ENCODE measurements at places on chromosomes 12 and 14.
A peak's percentile ranks its signal among the peaks of the same experiment; 100 is the strongest.

DNA sequence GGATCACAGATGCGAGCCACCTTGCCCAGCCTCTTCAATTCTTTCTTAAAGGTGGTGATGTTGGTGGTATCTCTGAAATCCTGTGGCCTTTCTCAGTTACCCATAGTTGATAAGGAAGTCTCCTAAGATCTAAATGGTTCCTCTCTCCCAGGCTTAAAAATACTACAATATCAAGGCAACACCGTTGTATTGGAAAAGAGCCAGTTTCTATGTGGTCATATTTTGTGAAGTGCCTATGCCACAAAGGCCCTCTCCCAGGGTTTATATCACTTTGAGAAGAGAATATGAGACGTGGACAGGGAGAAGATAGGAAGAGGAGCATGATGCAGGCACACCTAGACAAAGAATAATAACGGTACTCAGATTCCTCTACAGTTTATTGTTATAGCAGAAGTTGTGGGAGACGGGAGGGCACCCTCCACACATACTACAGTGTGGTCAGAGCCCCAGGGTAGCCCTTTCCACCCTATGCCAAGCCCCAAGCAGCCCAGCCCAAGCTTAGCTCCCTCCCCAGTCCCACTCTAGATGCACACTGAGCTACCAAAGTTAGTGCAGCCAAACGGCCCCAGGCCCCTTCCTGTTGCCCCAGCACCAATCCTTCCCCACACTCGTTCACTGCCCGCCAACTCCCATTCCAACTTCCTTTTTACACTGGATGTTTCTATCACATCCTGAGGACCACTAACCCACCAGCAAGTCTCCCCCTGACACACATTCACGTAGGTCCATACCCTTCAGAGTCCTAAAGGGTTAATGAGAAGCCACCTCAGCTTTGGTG is 8.3 kb downstream of the NDRG2 start:
- DNase-seq, result no peak

GRCh38 chr12:93336291-93336741 is 41.4 kb upstream of the NUDT4 start:
- no peak for DNase-seq

GRCh38 chr14:65704850-65705249 is 292.3 kb downstream of the FUT8 start:
- DNase-seq, result no peak

DNA sequence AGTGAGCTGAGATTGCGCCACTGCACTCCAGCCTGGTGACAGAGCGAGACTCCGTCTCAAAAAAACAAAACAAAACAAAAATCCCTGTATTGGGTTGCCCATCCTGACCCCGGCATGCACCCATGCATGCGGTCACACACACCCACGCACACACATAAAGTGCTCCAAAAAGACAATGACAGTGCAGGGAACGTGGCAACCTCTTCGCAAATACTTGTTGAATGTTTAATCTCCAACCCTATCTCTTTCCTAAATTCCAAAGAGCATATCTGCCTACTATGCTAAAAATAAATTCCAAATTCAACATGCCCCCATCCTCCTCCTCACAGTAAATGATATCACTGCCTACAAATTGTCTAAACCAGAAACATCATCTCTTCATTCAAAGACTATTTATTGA is 13.5 kb downstream of the SLC7A7 start:
- no peak for DNase-seq

DNA sequence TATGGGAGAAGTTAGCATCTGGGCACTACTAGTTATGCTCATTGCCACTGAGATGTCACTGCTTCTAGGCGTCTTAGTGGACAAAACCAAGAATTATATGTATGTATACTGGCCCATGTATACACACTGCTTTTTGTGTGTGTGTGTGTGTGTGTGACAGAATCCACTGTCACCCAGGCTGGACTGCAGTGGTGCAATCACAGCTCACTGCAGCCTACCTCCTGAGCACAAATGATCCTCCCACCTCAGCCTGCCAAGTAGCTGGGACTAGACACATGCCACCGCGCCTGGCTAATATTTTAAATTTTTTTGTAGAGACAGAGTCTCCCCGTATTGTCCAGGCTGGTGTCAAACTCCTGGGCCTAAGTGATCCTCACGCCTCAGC is 25.2 kb downstream of the LIMA1 start:
- DNase-seq, result no peak

DNA sequence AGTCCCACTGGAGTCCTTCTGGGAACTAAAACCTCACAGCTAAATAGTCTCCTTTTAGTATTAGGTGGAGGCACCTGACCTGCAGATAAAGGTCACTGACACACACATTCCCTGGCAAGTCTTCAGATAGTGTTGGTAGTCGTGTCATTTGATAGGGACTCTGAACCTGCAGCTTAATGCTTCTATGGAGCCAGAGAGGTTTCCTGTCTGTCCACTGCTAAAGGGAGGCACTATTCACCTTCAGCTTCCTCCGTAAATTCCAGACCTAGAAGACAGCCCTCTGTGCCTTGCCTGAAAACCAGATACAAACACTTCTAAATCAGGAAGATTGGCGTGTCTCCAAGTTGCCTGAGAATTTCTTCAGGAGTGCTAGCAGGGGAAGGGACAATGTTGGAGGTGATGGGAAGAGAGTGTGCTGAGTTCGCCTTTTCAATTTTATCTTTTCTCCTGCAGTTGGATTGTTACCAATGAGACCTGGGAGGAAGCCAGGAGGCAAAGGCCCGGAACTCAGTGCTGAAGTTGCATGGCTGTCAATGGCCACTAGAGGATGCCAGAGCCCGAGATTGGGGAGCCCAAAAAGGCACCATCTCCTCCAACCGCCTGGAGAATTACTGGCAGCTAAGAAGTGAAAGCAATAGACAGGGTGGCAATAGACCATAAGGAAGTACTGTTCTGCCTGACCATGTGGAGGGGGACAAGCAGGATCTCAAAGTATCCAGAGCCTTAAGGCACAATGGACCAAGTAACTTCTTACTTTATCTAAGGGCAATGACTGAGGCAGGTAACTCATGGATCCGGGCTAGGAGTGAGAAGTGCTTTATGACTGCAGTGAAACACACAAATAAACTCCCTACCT is 81.6 kb upstream of the SCAF11 start:
- peak; percentile 49 for DNase-seq
